ENCODE measurements at places on chromosomes 5 and 9.

GRCh38 chr9:134053941-134054761 lies 13.7 kb downstream of the BRD3 start:
- no peak for DNase-seq

DNA sequence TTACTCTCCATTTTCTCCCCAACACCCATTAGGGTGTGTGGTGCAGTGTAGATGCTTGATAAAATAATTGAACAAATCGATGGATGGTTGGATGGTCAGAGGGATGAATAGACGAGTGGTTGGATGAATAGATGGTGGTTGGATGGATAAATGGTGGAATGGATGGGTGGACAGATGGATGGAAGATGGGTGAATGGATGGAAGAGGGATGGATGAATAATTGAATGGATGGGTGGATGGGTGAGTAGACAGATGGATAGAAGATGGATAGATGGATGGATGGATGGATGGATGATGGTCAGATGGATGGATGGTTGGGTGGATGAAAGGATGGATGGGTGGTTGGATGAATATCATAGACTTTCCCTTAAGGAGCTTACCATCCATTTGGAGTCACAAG lies 95.0 kb upstream of the BOD1 start:
- DNase-seq, result no peak

DNA sequence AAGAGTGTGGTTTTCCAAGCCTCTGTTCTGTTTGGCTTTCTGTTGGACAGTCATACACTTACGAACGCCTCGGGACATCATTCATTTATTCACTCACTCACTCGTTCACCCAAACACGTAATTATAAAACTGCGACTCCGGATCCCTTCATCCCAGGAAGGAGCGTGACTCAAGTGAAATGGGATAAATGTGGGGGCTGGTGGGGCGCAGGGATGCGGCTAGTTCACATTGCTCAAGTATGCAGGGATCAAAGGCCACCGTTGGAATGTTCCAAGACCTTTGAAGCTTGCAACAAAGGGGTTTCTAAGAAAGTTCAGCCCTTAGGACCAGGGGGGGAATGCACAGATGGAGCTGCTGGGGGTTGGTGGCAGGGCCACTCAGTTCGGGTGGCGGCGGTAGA lies 64.2 kb downstream of the CFAP77 start:
- DNase-seq, result no peak

GRCh38 chr9:91733006-91733624 lies 216.9 kb downstream of the ROR2 start:
- DNase-seq, result no peak

DNA sequence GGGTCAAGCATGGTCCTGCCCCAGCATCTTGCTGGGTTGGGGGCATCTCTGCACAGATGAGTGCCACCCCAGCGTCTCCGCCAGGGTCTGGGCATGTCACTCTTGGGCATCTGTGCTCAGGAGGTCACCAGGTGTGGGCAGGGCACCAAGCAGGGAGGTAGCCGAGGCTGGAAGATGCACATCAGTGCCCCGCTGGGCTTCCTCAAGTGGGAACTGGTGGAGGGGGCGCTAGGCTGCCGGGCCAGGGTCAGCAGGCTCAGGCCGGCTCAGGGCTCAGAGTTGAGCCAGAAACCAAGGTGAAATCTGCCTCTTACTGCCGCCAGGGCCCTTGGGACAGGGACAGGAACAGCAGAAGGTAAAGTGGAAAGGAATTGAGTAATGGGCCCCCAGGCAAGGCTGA lies 4.0 kb upstream of the FUT7 start:
- no peak for DNase-seq

GRCh38 chr5:113295111-113295539 lies 139.7 kb downstream of the TSSK1B start:
- DNase-seq, result no peak

Measured in stimulated activated naive CD8-positive, alpha-beta T cell treated with anti-CD3 and anti-CD28 coated beads, Interleukin-15, Interleukin-2, amounts not matched to agents 100 U/mL and 50 U/mL, for 24 hours (primary cell).